ENCODE measurements at places on chromosomes 12 and 14.

DNA sequence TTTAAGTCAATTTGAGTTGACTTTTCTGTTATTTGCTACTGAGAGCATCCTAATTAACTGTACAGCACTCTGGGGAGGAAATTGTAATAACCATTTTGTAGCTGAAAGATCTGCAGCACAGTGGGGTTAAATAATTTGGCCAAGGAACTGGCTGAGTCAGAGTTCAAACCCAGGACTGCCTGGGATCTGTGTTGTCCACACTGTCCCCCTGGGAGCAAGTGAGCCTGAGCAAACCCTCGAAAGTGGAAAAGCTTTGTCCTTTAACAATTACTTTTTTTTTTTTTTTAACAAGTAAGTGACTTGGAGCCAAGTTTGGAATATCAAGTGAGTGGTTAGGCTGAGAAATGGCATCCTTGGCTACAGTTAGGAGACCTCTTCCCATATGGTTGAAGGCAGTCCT, 247.2 kb upstream of the CCDC196 start:
- no peak for DNase-seq

- DNase-seq: no peak
These were observed 274.9 kb upstream of the LMO3 start for GRCh38 chr12:16880864-16881285.

- no peak for DNase-seq
These were observed 61.1 kb downstream of the RPS6KA5 start for GRCh38 chr14:90999299-90999698.

GRCh38 chr14:73173092-73173735, 36.9 kb downstream of the PSEN1 start:
- peak; percentile 59 for DNase-seq

GRCh38 chr12:123696646-123697045, 15.5 kb upstream of the ATP6V0A2 start:
- DNase-seq: no peak

DNA sequence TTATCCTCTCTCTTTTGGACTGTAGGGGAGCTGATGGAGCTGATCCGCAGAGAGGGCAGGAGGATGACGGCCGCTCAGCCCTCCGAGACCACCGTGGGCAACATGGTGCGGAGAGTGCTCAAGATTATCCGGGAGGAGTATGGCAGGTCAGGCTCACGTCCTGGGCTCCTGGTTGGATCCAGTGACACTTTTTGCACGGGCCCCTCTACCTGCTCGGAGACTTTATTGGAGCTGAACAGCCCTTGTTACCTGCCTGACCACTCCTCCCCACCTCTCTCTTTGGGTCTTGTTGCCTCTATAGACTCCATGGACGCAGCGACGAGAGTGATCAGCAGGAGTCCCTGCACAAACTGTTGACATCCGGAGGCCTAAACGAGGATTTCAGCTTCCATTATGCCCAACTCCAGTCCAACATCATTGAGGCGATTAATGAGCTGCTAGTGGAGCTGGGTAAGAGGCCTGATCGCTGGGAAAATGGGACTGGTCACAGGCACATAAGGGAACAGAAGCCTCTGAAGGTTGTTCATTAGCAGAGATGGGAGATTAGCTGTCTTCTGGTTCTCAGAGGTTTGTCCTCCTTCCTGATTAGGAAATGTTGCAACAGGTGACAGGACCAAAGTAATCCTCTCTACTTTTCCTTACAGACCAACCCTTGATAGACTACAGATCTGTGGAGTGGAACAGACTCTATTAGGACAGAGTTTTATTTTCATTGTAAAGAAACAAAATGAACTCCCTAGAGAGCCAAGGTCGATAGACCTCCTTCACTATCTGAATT, 718 bp downstream of the EIF2B2 start:
- DNase-seq: no peak

DNA sequence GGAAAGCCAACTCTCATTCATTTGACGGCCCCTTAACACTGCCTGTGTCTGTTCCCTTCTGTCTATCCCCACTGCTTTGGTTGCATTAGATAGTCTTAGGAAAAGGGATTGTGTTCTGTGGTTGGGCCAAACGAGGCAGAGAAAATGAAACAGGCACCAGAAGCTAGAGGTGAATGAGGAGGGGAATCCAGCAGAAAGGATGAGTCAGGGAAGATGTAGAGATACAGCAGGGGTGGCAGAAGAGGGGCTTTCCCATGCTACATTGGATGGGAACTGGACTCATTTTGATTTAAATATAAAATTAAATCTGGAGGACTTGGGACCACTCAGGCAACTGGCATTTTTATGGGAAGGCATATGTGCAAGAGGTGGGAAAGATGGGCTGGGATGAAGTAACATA, 43.3 kb downstream of the OTOGL start:
- DNase-seq: no peak

- DNase-seq: no peak
These were observed 1.5 kb downstream of the DDHD1 start for GRCh38 chr14:53151523-53152183.

- no peak for DNase-seq
These were observed 28.6 kb downstream of the CHFR start for GRCh38 chr12:132858718-132859266.

DNA sequence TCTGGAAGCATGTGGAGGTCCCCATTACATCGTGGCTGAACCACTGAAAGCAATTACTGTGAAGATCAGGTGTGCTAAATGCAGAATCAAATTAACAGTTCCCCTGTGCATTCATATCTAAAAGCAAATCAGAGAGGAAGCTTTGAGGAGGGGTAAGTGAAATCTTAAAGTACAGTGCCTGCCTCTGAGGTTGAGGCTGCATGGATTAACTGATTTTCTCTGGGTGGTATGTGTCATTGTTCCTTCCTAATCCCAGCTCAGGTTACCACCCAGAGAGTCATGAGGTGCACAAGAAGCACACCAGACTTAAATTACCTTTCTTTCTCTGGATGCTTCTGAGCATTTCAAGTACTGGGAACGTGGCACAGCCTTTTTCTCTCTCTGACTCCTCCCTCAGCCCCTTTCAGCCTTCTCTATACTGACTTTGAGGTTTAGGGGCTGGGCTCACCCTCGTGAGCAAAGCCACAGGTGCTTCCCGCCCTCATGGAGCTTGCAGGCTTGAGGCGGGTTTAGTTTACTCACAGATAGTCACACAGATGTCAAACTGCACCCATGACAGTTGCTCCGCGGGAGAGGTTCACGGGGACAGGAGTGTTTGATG, 237.6 kb upstream of the CRY1 start:
- DNase-seq: no peak

DNA sequence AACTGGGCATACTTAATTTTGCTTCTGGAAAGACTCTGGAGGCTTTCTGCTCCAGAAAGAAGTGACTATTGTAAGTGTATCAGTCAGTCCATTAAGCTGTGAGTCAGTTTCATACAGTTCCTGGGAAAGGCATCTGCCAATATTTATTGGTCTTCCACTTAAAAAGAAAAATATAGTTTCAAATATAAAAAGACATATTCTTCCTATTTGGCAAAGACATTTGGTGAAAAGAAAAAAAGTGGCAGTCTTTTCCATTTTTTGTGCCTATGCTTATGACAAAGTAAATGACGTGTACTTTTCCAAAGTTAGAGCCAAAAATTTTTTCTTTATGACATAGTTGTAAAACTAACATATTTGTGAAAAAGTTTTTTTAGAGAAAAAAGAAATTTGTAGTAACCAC, 12.3 kb downstream of the TMEM30B start:
- no peak for DNase-seq

DNA sequence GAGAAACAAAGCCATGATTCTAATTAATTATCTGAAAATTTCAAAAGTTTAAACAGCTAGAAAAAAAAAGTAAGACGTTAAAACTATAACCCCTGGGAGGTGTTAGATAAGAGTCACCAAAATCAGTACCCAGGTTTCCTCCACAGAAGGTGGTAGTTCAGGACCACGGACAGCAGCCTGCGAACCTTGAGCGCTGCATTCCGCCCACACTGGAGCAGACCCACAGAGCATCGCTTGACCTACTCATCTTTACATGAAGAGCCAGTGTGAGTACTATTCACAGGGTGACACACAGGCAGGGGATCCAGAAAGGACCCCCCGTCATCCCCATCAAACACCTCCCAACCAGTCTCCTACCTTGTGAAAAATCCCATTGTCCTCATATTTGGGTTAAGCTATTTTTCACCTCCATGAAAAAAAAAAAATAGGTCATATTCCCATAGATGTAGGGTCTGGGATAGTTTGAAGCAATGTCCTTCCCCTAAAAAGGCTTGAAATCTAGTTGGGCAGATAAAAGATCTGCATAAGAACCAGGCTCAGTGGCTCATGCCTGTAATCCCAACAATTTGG, 8.8 kb upstream of the CHGA start:
- DNase-seq: no peak

GRCh38 chr12:123269896-123270213, 1.8 kb downstream of the CDK2AP1 start:
- no peak for DNase-seq

DNA sequence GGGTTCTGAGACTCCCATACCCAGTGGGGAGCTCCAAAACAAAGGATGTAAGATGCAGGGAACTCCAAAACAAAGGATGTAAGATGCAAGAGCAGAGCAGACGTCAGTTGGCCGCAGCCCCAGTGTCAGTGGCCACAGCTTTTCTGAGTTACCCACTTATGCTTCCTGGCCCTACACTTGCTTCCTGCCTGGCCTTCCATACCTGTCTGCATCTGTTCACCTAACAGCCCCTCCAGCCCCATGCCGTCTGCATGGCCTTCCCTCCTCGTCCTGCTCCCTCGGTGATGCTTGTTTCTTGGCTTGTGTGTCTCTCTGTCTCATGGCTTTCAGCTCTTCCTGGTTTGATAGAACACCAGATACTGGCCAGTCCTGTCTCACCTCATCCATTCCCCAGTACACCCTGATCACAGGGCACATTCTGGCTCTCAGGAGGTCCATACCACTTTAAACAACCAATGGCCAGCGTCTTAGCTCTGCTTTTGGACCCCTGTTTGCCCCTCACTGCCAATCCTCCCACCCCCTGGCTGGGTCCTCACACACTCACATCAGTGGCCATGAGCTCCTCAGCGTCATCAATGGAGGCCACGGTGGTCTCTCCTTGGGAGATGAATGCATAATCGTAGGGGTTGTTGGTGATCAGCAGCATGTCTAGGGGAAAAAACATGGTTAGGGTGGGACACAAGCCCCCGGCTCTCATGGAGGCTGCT, 5.3 kb downstream of the MYH7 start:
- DNase-seq: no peak

- DNase-seq: no peak
These were observed 153.0 kb upstream of the MYL2 start for GRCh38 chr12:111073370-111073769.

DNA sequence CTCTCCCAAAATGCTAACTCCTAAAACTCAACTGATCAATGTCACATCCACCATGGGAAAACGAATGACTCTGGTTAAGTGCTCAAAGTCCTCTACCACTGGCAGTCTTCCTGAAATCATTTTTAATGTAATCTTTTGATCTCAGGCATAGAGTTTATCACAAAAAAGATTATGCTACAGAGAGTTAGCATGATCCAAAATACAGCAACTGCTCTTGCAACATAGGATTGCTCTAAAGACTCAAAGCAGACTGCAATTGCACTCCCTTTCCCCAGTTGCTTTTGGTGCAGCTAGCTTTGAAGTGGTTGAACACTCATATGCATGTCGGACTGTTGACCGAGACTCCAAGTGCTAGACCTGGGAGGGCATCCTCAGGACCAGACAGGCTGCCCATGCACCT, 109.3 kb downstream of the C12orf42 start:
- no peak for DNase-seq

GRCh38 chr14:92308716-92309115, 14.2 kb upstream of the SLC24A4 start:
- no peak for DNase-seq

GRCh38 chr12:22802883-22803630, 178.1 kb downstream of the ETNK1 start:
- no peak for DNase-seq

DNA sequence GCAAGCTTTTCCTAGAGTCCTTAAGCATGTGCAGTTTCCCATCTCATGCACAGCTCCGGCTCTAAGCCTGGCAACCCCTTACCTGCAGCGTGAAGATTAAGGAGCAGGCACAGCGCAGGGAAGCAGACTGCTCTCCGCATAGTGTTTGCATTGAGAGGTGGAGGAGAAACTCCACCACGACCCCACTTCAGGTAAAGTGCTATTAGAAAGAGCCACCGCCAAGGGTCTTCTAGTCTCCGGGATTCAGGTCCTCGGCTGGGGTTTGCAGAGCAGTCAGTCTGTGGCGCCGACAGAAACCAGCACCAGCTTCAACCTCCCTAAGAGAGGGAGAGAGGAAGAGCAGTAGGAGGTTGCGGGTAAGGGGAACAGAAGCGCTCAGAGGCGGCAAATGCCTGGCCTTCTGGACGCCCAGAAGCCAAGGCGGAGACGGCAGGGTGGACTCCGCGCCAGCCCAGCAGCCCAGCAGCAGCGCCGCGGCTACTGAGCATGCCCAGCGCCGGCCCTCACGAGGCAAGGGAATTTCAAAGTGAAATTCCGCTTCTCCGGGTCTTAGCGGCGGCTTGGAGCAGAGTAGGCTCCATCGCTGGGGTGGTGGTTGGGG, at the start of gene PTPRR:
Gene PTPRR, minus strand, starts transcription at position 488 of the 601 bp plus-strand sequence. Its CDS starts 348 bp downstream, at position 140.
- no peak for DNase-seq

GRCh38 chr14:91947475-91948184, at the start of gene FBLN5:
TSS of gene FBLN5 (minus strand) at chr14:91947694. CDS start at chr14:91947229, 465 bp downstream.
- peak; percentile 73 for DNase-seq

GRCh38 chr14:92143309-92143708, 21.5 kb downstream of the CPSF2 start:
- no peak for DNase-seq

Measured in astrocyte of the cerebellum (primary cell).